ENCODE measurements at places on chromosomes 11 and 22. TPM values are rescaled to one million over a fixed set of nuclear protein-coding genes. Genes with fewer than 3 reads are reported as not detected.

CREB3L1 gene
- polyA plus RNA-seq = 8.5 TPM

SERHL2 gene
- polyA plus RNA-seq = 4.2 TPM

- no peak for DNase-seq
These were observed 908.8 kb downstream of the OPCML start for GRCh38 chr11:132623511-132623910.

CRYBB3 gene
- polyA plus RNA-seq = not detected

GRCh38 chr11:62577046-62577714 lies 3.5 kb upstream of the EEF1G start:
- DNase-seq = no peak

- DNase-seq = peak; percentile 62
These were observed 557 bp downstream of the RANGAP1 start for GRCh38 chr22:41285441-41285819.

- no peak for DNase-seq
These were observed 103.8 kb downstream of the ABTB2 start for GRCh38 chr11:34254011-34254410.

PGR gene
- polyA plus RNA-seq = 3.1 TPM

KRTAP5-10 gene
- 0.15 TPM for polyA plus RNA-seq

DNA sequence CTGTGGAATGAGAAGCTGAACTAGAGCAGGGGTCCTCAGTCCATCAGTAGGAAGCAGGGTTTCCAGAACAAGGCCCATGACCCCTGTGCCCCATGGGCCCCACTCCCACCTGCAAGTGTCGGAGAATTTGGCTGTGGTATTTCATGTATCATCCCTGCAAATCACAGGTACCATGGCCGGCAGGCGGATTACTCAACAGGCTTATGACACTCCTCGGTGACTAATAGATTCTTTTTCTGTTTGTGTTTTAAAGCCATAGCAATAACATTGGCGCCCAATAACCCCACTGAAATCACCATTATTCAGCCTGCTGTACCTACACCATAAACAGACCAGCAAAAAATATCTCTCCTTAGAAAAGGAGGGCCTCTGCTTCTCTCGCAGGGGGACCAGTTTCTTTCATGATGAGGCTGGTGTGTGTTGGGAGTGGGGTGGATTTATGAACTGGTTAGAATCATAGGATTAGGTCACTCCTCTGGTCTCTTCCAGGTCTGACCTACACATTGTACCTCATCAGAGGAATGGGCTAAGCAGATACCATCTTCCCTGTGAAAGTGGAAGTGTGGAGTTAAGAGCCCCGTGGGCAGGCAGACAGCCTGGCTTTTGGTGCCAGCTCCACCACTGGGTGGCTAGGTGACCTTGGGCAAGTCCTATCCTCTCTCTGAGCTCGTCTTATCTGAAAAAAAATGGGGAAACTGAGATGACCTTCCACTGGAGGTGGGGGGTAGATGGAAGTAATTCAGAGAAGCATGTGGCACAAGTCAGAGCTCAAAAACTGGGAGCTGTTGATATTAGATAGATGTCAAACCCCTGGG lies 60.2 kb upstream of the WNT11 start:
- DNase-seq = no peak

MYBPC3 gene
- 0.03 TPM for polyA plus RNA-seq

DNA sequence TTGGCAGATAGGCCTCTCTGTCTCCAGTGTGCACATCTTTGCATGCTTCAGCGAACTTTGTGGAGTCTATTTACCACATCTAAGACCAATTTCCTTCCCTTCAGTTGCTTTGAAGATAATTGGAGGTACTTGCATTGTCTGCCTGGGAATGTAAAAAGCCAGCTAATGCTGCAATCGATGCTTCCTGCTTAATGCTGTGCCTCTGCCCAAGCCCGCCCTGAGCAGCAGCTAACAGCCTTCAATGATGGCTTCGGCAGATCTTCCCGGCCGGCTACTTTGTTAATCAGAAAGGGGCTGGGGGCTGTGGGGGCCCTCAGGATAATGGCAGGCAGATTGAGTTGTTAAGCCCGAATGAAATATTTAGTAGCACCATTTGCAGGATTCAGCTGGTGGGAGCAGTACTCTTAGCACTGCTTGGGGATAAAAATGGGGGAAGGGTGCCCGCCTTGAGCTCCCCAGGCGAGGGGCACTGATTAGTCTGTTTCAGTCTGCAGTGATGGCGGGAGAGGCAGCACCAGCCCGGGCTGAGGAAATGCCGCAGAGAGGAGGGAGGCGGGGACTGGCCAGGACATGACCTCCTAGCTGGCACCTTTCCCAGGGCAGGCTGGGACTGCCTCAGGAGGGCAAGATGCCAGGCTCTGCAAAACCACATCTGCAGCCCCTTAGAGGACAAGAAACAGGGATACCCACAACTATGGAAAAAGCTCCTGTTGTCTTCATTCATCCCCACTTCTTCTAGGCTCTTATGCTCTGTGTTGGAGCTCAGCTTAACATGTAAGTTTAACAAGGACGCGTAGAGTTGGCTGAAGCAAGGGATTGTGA lies 460.0 kb downstream of the BUD13 start:
- DNase-seq = peak; percentile 86

DNA sequence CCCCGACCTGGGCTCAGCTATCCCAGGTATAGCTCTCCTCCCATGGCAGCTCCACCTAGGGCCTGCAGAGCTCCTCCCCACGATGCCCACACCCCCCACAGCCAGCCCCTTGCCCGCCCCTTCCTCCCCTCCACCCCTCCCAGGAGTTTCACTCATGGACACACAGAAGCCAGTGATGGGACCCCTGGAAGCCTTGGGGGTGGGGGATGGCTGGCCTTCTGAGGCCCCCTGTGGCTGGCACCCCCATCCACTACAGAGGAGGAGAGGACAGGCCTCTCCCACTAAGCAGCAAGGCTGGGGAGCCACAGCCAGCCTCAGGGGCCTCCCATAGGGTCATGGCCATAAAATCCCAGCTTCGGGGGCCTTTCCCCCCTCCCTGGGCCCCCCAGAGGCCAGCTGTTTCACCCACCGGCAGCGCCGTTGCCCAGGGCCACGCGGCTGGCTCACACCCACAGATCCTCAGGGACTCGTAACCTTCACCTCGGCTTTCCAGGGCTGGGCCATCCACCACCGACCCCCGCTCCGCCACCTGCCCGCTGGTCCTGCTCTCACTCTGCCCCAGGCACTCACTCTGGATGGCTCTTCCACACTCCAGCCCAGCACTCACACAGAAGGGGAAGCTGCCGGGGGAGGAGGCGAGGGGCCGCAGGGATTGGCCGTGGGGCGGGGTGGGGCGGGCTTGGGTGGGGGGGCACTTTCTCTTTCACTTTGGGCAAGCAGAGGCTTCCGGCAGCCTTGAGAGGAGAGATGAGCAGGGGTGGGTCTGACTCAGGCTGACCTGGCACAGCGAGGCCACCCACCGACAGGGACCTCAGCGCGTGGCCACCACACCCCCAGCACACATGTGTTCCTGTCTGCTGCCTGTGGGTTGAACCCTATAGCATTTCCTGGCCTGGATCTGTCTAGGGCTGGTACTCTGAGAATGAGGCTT lies 2.2 kb downstream of the SLC25A22 start:
- DNase-seq = peak; percentile 90

SMTNL1 gene
- not detected for polyA plus RNA-seq

VWCE gene
- polyA plus RNA-seq = not detected

LARGE1 gene
- 2.6 TPM for polyA plus RNA-seq

GRCh38 chr11:9765320-9766101 lies 101.6 kb downstream of the SWAP70 start:
- DNase-seq = no peak

- DNase-seq = no peak
These were observed 4.6 kb upstream of the ACER3 start for GRCh38 chr11:76856106-76856505.

NR1H3 gene
- 123 TPM for polyA plus RNA-seq

DNA sequence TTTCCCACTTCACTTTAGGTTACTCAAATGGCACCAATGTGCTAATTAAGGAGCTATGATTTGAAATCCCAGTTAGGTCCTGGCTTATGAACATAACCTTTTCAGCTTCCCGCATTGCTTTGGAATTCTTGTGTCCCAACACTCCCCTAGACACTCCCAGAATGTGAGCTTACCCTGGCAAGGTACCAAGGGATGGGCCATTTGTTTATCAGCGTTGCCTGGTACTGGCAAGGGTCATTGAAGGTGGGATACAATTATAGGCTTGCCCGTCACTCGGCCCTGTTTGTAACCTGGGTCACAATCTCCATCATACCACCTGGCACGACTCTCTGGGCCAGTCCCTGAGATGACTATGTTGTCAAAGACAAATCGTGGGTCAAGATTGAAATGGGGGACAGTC lies 5.4 kb downstream of the CSRP3 start:
- DNase-seq = no peak

GRCh38 chr11:19727246-19727645 lies 14.6 kb downstream of the NAV2 start:
- peak; percentile 52 for DNase-seq

- no peak for DNase-seq
These were observed 12.0 kb upstream of the RBX1 start for GRCh38 chr22:40939202-40939601.

FGF3 gene
- polyA plus RNA-seq = not detected

GRCh38 chr11:15579287-15580001 lies 464.7 kb downstream of the INSC start:
- no peak for DNase-seq

BAIAP2L2 gene
- polyA plus RNA-seq = 2.3 TPM

DNA sequence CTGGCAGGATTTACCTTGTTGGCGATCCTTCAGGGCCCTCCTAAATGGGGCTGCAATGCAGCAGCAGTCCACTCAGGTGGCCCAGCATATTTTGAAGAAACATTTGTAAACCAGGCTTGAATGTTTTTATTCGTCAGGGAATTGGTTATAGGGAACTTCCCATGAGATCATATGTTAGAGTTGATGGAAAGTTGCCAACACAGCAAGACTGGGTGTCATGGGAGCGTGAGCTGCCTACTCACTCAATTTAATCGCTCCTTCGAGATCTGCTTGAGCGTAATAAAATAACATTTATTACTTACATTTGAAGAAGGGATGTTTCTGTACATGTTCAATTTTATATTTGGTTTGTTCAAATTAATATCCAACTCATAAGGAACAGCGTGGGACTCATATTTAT lies 19.4 kb downstream of the OR2AT4 start:
- DNase-seq = no peak

MPZL3 gene
- 0.33 TPM for polyA plus RNA-seq

GRCh38 chr11:117189941-117190544 lies 9.1 kb upstream of the TAGLN start:
- peak; percentile 43 for DNase-seq

GRCh38 chr22:22203048-22203971 lies 41.3 kb upstream of the VPREB1 start:
- no peak for DNase-seq

Data from aorta (tissue), 5 donors.